Dermis microvascular lymphatic vessel endothelial cell (primary cell): ENCODE measurements at places on chromosomes 11 and 22.

GRCh38 chr11:77073328-77074001 is 6.7 kb downstream of the CAPN5 start:
- DNase-seq = peak; percentile 58

- no peak for DNase-seq
Observed at GRCh38 chr22:17272511-17272991, 53.3 kb upstream of the ADA2 start.

DNA sequence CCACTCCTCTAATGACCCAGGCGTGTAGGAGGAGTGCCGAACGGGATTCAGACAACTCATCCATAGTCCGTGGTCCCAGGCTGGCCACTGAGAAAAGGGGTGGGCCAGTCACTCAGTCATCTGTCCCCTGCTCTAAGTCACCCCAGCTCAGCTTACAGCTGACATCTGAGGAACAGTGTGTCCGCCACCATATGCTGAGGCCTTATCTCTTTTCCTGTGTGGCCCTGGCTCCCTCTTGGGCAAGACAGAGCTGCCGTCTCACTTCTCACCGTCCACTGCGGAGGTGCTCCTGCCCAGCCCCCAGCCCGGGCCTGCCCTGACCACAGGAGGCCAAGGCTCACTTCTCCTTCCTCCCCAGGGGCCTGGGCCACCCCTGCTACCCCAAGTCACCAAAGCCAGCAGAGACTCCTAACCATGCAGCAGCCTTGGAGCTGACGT is 6.8 kb downstream of the CCDC86 start:
- no peak for DNase-seq

GRCh38 chr22:50630376-50630775 is 2.4 kb upstream of the ARSA start:
- DNase-seq = no peak

DNA sequence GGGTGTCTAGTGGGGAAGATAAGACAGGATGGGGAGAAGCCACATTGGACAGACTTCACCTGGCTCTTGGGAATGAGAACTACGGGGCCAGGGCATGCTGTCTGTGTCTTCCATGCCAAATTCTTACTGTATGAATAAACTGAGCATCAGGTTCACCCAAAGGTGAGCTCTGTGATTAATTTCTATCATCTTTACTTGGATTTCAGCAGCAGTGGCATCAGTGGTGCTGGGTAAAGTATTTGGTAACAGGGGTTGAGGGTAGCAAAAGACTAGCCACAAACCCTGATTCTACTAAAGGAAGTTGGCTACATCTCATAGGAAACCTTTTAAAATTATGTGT is 38.8 kb downstream of the IRAG1 start:
- no peak for DNase-seq

GRCh38 chr11:8833568-8834315 is 77.2 kb upstream of the AKIP1 start:
- DNase-seq = peak; percentile 14

DNA sequence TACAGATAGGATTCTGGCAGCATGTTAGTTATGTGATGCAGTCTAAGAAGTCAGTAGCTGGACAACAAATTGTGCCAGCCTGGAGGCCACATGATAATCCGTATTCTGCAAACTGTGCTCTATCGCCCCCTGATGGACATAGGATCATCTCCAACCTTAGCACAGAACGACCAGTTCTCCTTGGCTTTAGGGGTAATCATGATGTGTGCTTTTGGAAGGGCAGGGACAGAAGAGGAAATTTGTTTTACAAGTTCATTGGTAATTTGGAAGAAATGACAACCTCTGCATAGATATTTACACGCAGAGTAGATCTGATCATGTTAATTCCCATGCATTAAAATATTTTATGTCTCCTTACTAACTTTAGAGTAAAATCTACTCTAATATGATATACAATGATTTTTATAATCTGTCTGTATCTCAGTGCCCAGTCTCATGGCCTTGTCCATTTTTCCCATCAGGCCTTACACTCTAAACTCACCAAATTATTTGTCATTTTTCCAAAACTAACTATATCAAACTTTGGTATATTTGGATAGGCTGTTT is 12.1 kb downstream of the OR10D3 start:
- DNase-seq = peak; percentile 57

- DNase-seq = peak; percentile 33
Observed at GRCh38 chr22:27804470-27805297, 3.1 kb upstream of the MN1 start.

- DNase-seq = peak; percentile 80
Observed at GRCh38 chr11:12539572-12539971, 134.6 kb upstream of the TEAD1 start.

- no peak for DNase-seq
Observed at GRCh38 chr11:44846852-44847251, 103.8 kb downstream of the TP53I11 start.

GRCh38 chr11:2783536-2784082 is 83.8 kb upstream of the KCNQ1OT1 start:
- DNase-seq = no peak

DNA sequence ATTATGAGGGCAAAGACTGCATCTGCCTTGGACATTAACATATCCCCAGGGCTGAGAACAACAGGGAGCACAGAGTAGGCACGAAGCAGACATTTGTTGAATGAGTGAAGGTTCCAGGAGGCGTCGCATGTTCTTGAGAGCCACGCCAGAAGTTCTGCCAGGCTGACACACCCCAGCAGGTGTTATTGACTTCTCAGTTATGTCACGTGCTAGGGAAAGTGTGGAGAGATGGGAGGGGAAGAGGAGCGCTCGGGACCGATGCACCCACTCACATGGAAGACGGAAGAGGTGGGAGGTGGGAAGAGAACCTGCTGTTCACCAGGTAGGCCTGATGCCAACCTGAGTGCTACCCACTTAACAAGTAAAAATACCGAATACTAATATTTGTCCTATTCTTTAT is 232.8 kb downstream of the LARGE1 start:
- no peak for DNase-seq
